Activated CD4-positive, alpha-beta T cell treated with anti-CD3 and anti-CD28 coated beads, Interleukin-2, amount 50 U/mL, for 48 hours (primary cell): ENCODE measurements at places on chromosomes 3 and 15.

DNA sequence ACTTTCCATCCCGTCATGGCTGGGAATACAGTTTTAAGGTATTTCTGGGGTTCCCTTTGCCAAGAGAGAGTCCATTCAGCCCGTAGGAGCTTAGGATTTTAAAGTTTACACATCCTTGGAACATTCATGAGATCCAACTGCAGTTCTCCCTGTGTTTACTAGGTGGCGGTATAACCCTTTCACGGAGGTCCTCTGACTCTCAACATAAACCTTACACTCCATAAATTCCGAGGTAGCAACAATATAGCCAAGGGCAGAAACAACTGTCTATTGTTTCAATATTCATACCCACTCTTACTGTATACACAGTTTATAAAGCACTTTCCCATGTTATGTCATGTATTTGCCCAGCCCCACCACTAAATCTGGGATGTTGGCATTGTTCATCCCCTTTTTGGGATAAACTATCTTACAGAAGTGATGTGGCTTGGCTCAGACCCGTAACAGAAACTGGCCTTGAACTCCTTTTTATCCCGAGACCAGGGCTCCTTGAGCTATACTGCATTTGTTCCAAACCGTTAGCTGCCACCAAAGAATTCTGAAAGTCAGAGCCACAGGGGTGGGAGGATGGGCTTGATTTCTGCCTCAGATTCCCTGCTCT, 69.2 kb upstream of the COL6A5 start:
- DNase-seq, result no peak

DNA sequence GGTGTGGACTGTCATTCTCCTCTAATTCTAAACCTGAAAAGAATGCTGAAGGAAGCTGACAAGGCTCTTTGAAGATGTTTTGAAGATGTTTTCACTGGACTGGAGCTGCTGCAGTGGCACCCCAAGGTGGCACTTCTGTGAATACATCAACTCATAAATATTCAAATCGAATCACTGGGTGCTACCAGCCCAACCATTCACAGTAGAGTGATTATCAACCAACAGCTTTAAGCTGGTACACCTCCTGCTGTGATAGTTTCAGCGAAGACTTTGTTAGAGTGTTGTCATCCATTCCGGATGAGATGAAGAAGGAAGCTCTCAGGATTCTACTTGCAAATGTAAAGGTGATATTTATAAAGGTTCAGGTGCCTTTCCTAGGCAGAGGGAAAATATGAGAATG, 106.6 kb downstream of the LSAMP start:
- DNase-seq, result no peak

GRCh38 chr3:127165694-127166485, 27.0 kb upstream of the PRR23E start:
- DNase-seq, result no peak

- DNase-seq, result no peak
Measured at GRCh38 chr15:81502439-81502838, 128.4 kb upstream of the TMC3 start.

DNA sequence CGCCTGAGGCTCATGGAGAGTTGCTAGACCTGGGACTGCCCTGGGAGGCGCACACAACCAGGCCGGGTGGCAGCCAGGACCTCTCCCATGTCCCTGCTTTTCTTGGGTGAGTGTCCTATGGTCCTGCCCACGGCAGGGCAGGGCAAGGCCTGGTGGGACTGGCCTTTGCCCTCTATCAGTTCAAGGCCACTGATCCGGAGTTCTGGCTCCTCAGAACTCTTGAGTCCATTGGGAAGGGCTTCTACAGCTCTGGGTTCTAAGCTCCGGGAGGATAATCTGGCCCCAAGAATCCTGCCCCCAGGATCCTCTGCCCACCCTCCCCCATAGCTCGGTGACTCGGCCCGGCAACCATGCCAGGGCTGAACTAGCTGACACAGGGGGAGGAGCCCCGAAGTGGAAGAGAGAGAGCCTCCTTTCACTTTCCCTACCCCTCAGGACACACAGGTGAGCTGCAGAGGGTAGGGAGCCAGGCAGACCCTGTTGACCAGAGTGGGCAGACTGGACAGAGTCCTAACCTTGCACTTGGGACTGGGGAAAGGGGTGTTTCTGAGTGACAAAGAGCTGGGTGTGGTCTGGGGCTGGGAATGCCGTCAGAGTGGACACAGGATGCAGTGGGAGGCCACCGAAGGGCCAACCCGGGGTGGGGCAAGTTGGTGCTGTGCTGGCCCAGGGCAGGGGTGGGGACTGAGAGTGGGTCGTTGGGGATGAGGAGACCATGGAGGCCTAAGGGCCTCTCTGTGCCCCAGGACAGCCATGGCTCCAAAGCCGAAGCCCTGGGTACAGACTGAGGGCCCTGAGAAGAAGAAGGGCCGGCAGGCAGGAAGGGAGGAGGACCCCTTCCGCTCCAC, 664 bp downstream of the PARP3 start:
- peak; percentile 71 for DNase-seq

- DNase-seq, result no peak
Measured at GRCh38 chr3:52361898-52362297, 45.8 kb downstream of the DNAH1 start.

GRCh38 chr15:48581219-48581618, 64.3 kb downstream of the FBN1 start:
- no peak for DNase-seq

- no peak for DNase-seq
Measured at GRCh38 chr3:53068176-53068575, 22.3 kb upstream of the SFMBT1 start.

DNA sequence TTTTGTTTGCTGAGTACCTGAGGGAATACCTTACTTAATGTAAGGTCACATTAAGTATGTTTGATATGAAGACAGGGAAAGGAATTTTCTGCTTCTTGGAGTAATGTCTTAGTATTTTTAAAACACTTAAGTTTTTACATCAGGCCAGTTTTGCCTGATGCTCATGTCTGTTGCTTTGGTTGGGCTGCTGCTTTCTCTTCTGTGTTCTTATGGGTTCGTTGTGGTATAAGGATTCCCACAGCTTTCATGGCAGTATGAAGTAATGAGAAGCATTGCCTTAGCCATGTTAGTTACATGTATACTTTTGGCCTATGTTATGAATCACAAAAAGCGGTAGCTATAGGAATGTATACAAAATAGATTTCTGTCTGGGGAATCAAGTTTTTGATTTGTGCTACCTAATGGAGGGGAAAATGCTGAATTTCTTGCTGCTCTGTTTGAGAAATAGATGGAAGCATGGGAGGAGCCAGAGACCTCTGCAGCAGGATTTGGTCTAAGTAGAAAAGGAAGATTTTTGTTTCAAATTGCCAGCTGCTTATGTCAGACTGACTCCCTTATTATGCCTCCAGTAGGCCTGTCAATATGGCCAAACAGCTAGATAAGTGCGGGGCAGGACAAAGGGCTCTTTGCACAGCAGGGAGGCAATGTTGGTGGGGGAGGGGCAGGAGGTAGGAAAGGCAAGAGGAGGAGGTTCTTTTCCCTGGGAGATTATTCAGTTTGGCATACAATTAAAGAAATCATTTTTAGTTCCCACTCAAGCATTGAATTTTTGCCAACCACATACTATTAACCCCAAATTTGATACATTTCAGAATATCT, 5.2 kb downstream of the SETD5 start:
- DNase-seq, result no peak

- no peak for DNase-seq
Measured at GRCh38 chr3:156661155-156661554, 13.2 kb upstream of the TIPARP start.

DNA sequence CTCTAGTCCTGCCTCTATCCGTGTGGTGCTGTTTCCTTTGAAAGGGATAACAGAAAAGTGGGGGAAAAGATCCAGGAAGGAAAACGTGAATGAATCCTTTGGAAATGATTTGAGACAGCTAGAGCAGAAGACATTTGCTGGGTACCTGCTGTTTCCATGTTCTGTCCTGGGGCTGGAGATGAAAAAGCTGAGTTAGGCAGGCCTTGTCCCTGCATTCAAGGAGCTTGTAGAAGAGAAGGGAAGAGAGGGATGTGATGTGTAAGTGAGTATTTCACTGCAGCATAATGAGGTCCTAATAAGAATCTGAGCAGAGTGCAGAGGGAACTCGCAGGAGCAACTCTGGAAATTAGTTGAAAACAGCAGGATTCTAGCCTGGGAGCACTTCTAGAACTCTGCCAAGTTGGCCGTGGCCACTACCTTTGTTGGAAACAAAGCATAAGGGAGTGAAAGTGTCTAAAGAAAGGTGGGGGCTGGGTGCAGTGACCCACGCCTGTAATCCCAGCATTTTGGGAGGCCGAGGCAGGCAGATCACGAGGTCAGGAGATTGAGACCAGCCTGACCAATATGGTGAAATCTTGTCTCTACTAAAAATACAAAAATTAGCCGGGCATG, 13.8 kb upstream of the SEMA4B start:
- no peak for DNase-seq

- no peak for DNase-seq
Measured at GRCh38 chr3:187051066-187051465, 88.2 kb downstream of the RPL39L start.

- no peak for DNase-seq
Measured at GRCh38 chr3:169627073-169627472, 36.4 kb downstream of the MECOM start.

DNA sequence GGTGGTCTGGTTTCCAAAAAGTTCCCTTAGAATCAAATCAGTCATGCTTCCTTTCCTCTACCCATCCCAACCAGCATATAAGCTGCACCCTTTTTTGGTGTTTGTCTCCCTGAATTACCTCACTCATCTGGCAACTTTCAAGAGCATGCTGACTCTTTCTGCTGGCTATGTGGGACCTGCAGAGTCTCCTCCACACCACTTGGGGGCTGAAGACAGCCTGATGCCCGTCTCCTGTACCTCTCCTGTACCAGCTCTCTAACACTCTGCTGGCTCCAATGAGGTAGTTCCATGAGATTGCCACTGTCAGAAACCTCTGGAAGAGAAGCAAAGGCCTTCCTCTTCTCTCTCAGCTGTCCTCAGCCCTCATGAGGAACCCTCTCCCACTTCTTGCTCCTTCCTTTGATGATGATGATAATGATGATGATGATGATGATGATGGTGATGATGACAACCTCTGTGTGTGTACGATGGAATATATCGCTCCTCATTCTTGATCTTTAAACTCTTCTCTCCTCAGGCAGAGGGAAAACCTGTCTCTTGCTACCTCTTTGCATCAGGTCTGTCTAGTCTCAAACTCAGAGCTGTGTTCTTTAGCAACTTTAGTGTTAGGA, 257.5 kb downstream of the ZNF621 start:
- DNase-seq, result no peak

DNA sequence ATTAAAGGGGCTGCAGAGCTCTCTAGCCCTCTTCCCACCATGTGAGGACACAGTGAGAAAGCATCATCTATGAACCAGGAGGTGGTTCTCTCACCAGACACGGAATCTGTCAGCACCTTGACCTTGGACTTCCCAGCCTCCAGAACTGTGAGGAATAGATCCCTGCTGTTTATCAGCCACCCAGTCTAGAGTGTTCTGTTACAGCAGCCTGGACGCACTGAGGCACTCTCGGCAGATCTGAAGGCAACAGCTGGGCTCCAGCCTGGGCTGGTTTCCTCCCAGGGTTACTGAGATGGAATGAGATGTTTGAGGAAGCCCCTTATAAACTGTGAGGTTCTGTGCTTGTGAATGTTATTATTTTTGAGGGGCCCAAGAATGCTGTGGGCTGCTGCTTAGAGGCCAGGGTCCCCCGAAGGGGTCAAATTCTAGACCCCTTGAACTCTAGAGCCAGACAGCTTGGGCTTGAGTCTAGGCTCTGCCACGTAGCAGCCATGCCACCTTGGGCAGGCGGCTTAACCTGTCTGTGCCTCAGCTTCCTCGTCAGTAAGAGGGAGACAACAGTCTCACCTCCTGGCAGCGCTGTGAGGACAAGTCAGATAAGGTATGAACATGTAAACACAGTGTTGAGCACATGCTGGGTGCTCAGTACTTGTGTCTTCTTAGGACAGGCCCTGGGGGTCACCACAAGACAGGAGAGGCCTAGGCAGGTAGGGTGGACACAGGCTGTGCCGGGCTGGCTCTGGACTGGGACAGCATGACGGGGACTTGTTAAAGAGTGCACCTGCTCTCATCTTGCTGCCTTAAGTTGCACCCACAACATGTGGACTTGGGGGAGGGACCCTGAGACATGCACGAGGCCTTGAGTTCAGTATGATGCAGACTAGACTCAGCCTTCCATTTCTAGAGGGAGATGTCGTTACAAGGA, 49.2 kb downstream of the MGLL start:
- no peak for DNase-seq

DNA sequence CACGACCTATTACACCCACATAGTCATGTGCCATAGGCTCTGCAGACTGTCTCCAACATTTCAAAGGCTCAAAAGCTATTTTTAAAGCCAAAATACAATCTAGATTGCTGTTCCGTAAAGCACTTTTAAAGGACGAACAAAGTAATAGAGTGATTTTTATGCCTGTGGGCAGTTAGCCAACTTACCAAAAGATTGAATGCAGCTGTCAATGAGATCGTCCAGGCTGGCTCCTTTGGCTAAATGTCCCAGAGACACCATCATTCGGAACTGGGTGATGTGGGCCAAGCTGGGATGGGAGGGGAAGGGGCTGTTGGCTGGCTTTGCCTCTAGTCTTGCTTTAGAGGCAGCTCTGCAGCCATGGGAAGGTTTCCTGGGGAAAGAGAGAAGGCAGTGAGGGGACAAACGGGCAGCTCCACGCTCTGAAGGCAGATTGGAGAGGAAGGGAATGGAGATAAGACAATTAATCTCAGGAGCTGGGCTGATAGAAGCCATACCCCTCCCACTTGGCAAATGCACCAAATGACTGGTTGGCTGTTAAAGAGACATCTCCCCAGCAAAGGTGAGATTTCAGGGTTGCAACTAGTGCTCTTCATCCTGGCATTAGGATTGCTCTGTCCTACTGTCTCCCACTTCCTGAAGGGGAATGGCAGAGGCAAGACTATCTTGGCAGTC, 4.8 kb downstream of the RASGRP1 start:
- DNase-seq, result no peak

DNA sequence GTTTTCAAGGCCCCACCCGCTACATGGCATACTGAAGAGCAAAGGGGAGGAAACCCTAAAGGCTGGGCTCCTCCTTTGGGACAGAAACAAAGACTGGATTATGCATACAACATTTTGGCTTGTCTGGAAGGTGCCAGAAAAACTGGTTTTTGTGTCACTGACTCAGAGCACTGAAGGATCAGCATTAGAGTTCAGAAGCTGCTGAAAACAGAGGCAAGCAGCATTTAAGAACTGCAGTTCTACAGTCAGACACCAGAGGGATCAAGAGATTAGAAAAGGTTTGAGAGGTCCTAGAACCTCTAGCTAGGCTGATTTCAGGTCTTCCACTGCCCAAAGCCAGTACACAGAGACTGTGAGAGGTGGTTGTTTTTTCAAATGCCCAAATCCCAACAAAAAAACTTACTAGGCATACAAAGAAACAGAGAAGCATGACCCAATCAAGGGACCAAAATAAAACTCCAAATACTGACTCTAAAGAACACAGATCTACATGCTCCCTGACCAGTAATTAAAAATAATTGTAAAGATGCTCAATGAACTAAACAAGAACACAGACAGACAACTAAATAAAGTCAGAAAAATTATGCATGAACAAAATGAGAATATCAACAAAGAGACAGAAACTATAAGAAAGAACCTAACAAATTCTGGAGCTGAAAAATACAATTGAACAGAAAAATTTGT, 91.2 kb downstream of the SENP2 start:
- DNase-seq, result no peak

GRCh38 chr3:80334534-80334933, 566.7 kb upstream of the ROBO1 start:
- no peak for DNase-seq
